ENCODE measurements at places on chromosomes 12 and 14. TPM values are rescaled to one million over a fixed set of nuclear protein-coding genes. Genes with fewer than 3 reads are reported as not detected.

Gene FAM222A
- 0.46 TPM for total RNA-seq

Gene CIROP
- total RNA-seq, result not detected

Gene LGR5
- total RNA-seq, result not detected

Gene ST8SIA1
- 0.23 TPM for total RNA-seq

Gene KRT79
- not detected for total RNA-seq

Gene CMKLR1
- total RNA-seq, result not detected
